ENCODE measurements at places on chromosomes 4 and X.

DNA sequence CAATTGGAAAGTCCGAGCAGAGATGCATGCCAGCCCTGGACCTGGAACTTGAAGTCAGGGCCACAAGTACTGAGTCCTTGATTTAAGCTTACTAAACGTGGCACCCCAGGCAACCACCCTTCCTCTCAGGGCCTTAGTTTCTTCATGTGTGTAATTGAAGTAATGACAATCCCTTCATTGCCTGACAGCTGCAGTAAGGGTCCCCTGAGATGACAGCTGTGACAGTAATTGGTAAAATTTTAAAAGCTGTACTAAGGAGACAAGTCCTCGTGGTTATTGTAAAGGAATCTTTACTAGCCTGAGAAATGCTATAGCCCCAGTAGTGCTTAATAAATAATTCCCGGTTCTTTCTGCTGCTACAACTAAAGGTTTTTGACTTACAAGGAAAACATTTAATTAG, 175.1 kb upstream of the RADX start:
- DNase-seq: no peak

DNA sequence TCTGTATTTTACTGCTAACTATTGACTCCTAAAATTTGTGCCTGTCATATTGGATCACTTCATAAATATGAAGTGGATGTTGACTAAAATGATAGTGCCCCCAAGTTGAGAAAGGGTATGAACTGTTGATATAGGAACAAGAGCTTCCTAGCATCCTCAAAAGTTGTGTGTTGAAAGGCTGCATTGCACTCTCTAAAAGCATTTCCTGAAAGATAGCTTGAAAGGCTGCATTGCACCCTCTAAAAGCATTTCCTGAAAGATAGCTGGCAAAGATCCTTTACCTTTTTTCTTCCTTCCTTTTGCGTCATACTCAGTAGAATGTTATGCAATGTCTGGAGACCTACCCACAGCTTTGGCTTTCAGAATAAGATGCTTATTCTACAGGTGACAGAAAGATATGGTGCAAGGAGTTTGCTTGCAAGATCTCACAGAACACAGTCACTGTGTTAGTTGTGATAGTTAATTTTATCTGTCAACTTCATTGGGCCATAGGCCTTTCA, 274.6 kb upstream of the GALNTL6 start:
- DNase-seq: no peak

- no peak for DNase-seq
Measured at GRCh38 chrX:68945081-68945602, 116.3 kb downstream of the EFNB1 start.

GRCh38 chr4:48243887-48244286, 25.8 kb downstream of the TEC start:
- no peak for DNase-seq

DNA sequence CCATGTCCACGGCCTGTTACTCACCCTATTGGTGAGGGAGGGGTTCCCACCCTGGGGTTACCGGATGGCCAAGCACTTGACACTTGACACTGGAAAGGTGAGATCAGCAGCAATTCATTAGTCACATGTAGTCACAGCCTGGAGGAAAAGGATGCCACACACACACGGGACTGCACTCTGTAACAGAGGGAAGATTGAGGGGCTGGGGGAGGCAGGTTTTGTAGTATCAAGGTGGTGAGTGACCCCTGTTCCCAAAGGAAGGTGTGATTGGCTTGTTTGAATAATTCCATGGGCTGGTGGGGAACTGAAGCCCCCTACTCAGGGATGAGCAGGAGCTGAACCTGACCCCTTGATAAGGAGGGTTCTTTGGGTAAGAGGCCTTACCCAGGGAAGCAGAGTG, 96.0 kb upstream of the HELT start:
- DNase-seq: no peak

Data from RPMI7951 (cell line).